CD4-positive, alpha-beta memory T cell (primary cell): ENCODE measurements at places on chromosomes 3 and 15. TPM values are rescaled to one million over a fixed set of nuclear protein-coding genes. Genes with fewer than 3 reads are reported as not detected.

The SLCO3A1 gene
- total RNA-seq, result 30.9 TPM

The GNAT1 gene
- total RNA-seq, result not detected

DNA sequence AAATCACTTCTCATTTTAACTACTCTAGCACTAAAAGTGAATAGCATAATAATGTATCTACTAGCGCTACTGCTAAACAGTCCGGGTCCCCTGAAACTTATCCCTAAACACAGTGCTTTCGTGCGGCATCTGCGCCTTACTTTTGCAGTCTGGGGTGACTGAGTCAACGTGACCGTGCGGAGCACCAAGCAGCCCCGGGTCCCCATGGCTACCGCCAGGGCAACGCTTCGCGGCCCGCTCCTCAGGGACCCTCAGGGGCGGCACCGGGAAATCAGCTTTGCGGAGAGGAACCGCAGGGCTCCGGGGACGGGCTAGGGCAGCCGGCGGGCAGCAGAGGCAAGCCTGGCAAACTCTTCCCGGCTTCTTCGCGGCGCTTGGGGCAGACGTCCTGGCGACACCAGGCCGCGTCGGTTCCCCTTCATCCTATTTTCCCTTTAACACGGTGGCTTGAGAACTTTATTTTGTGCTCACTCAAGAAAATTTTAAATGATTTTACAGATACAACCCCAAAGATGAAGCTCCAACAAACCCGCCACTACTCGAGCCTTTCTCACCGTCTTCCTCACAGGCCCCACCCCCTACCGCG, 757 bp upstream of the DIPK2A start:
- no peaks in the 10 kb centered on the region for H3K27me3 ChIP-seq
- peak; percentile 35 for DNase-seq
- peak overlapping the region; percentile 64 for H3K27ac ChIP-seq
- H3K4me3 ChIP-seq, result peak overlapping the region; percentile 99
- H3K4me1 ChIP-seq, result peaks cover 32% of the 10 kb centered on the region

DNA sequence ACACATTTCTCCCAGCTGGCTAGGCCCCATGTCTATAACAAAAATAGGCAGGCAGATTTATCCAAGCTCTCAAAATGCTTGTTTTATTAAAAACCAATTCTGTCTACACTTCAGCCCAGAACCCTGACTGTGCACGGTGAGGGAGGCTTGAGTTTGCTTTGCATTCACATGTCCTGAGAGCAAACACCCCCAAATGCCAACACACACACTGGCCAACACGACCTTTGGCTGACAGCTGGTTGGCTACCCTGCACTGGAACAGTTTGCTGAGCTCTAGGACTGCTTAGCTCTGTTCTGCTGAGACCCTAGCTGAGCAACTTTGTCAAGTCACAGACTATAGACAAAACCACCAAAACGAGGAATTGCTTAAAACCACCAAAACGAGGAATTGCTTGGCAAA, 3.6 kb downstream of the STIMATE start:
- peak overlapping the region; percentile 31 for H3K4me3 ChIP-seq
- H3K27ac ChIP-seq, result peak overlapping the region; percentile 62
- DNase-seq, result no peak
- peaks cover 70% of the 10 kb centered on the region for H3K4me1 ChIP-seq

DNA sequence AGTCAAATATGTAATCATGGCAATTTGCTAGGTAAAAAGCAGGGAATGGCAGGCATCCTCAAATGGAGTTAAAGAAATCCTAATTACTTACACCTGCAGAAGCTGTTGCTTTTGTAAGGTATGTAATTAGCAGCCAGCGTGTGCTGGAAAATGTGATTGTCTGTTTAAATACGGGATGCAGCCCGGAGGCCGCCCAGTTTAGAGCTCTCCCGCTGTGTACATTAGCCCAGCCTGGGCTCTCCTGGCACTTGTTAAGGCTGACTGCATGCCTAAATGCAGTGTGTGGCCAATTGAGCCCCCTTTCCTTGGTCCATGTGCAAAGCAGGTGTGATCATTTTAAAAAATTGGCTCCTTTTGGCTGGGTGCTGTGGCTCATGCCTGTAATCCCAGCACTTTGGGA, 9.0 kb downstream of the DPH3 start:
- no peak for DNase-seq
- peaks cover 12% of the 10 kb centered on the region for H3K36me3 ChIP-seq
- H3K4me1 ChIP-seq, result peaks cover 3% of the 10 kb centered on the region

GRCh38 chr3:102400142-102400541, 34.7 kb upstream of the ZPLD1 start:
- no peaks in the 10 kb centered on the region for H3K4me1 ChIP-seq
- no peaks in the 10 kb centered on the region for H3K27me3 ChIP-seq
- no peaks in the 10 kb centered on the region for H3K36me3 ChIP-seq
- no peak overlapping the region for H3K27ac ChIP-seq
- DNase-seq, result no peak
- no peak overlapping the region for H3K4me3 ChIP-seq

DNA sequence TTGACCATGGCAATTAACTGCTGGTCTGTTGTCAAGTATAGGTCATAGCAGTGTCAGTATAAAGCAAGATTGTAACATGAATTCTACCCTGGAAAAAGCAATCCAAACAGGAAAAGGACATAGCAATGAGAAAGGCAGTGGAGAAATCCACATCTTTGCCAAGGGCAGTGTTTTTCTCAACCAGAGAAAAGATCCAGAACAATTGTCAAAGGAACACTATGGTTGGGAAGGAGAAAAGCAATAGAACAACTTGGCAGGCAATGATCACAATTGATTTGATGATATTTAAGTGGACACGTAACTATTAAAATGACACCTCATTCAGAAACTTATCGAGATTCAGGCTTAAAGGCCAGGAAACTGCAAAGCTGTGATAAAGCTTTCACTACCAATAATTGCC, 271.1 kb downstream of the DIPK2A start:
- H3K36me3 ChIP-seq, result no peaks in the 10 kb centered on the region
- H3K27ac ChIP-seq, result no peak overlapping the region
- DNase-seq, result no peak
- no peak overlapping the region for H3K4me3 ChIP-seq
- H3K4me1 ChIP-seq, result no peaks in the 10 kb centered on the region

GRCh38 chr15:60460931-60461330, 18.0 kb downstream of the ICE2 start:
- no peak overlapping the region for H3K27ac ChIP-seq
- H3K4me1 ChIP-seq, result no peaks in the 10 kb centered on the region
- H3K36me3 ChIP-seq, result peaks cover 12% of the 10 kb centered on the region
- H3K27me3 ChIP-seq, result no peaks in the 10 kb centered on the region

The TAGLN3 gene
- not detected for total RNA-seq

DNA sequence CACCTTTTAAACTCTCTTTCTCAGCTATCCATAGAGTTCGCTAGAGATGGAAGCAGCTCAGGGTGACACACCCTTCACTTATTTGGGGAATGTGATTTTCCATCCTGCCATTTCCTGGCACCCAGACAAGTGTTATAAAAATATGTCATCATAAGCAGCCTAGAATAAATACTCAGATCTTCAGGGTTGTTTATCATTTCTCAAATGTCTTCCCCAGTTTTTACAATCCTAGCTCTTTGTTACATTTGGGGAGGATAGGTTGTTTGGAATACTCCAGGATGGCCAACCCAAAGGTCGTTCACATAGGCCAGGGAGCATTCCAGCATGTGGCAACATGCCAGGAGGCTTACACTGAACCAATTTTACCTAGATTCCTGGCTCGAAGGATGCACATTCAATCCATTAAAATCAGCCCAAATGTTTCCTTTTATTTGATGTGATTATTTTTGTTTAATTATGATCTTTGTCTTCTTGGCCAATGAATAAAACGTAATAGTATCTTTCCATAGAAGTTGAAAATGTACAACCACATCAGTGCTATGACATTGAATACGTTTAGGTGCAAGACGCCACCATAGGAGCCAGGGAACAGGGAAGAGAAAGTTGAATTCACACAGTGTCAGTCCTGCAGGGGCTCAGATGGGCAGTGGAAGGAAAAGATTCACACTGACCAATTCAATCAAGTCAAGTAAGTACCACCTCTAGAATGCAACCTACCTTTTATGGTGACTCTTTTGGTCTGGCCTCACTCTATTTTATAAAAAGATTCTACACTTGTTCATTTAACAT, 537.7 kb upstream of the MDFIC2 start:
- no peaks in the 10 kb centered on the region for H3K36me3 ChIP-seq
- H3K27ac ChIP-seq, result no peak overlapping the region
- H3K4me3 ChIP-seq, result no peak overlapping the region
- no peaks in the 10 kb centered on the region for H3K4me1 ChIP-seq
- no peaks in the 10 kb centered on the region for H3K27me3 ChIP-seq
- DNase-seq, result no peak

The HGD gene
- 3.0 TPM for total RNA-seq

The VEPH1 gene
- not detected for total RNA-seq

- no peak overlapping the region for H3K27ac ChIP-seq
- H3K27me3 ChIP-seq, result no peaks in the 10 kb centered on the region
- H3K36me3 ChIP-seq, result no peaks in the 10 kb centered on the region
- H3K4me3 ChIP-seq, result no peak overlapping the region
- peaks cover 80% of the 10 kb centered on the region for H3K4me1 ChIP-seq
Observed at GRCh38 chr3:150414258-150414657, 6.2 kb downstream of the TSC22D2 start.

The CLSTN2 gene
- not detected for total RNA-seq

DNA sequence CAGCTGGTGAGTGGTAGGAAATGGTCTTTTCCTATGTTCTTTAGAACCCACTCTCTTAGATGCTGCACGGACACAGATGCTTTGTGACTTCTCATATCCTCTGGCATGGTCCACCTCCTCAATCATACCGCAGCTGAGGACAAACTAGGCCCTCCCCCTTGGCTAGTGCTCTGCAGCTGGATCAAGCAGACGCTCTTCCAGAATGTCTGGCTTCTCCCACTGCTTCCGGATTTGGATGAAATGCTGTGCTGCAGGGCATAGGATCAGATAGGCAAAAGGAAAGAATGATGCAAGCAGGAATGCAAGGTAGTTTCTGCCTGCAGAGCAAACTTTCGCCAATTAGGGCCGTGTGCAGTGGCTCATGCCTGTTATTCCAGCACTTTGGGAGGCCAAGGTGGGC, 75.7 kb upstream of the SLC4A7 start:
- no peak overlapping the region for H3K27ac ChIP-seq
- no peak overlapping the region for H3K4me3 ChIP-seq
- no peaks in the 10 kb centered on the region for H3K36me3 ChIP-seq
- H3K4me1 ChIP-seq, result no peaks in the 10 kb centered on the region
- DNase-seq, result no peak

The NLGN1 gene
- total RNA-seq, result not detected

The MINDY4B gene
- not detected for total RNA-seq

- no peaks in the 10 kb centered on the region for H3K36me3 ChIP-seq
- no peak overlapping the region for H3K4me3 ChIP-seq
- no peaks in the 10 kb centered on the region for H3K27me3 ChIP-seq
Observed at GRCh38 chr3:34881026-34881425, 758.3 kb upstream of the ARPP21 start.

GRCh38 chr3:112973325-112974177, 1.4 kb downstream of the CD200R1 start:
- H3K4me3 ChIP-seq, result peak overlapping the region; percentile 64
- H3K4me1 ChIP-seq, result peaks cover 65% of the 10 kb centered on the region
- peak overlapping the region; percentile 65 for H3K27ac ChIP-seq
- H3K27me3 ChIP-seq, result no peaks in the 10 kb centered on the region

The UBAP1L gene
- total RNA-seq, result 15.2 TPM

- no peak overlapping the region for H3K27ac ChIP-seq
- H3K27me3 ChIP-seq, result no peaks in the 10 kb centered on the region
- H3K4me3 ChIP-seq, result no peak overlapping the region
- H3K36me3 ChIP-seq, result no peaks in the 10 kb centered on the region
- H3K4me1 ChIP-seq, result no peaks in the 10 kb centered on the region
- DNase-seq, result no peak
Observed at GRCh38 chr15:61084944-61085367, 144.1 kb downstream of the RORA start.

The ITIH3 gene
- not detected for total RNA-seq

- DNase-seq, result no peak
- no peak overlapping the region for H3K4me3 ChIP-seq
- H3K36me3 ChIP-seq, result no peaks in the 10 kb centered on the region
Observed at GRCh38 chr3:134057654-134058110, 28.0 kb upstream of the SLCO2A1 start.

- H3K27ac ChIP-seq, result no peak overlapping the region
- H3K36me3 ChIP-seq, result no peaks in the 10 kb centered on the region
- H3K27me3 ChIP-seq, result no peaks in the 10 kb centered on the region
- H3K4me3 ChIP-seq, result no peak overlapping the region
- DNase-seq, result no peak
- no peaks in the 10 kb centered on the region for H3K4me1 ChIP-seq
Observed at GRCh38 chr15:96150254-96150653, 180.2 kb upstream of the NR2F2 start.

DNA sequence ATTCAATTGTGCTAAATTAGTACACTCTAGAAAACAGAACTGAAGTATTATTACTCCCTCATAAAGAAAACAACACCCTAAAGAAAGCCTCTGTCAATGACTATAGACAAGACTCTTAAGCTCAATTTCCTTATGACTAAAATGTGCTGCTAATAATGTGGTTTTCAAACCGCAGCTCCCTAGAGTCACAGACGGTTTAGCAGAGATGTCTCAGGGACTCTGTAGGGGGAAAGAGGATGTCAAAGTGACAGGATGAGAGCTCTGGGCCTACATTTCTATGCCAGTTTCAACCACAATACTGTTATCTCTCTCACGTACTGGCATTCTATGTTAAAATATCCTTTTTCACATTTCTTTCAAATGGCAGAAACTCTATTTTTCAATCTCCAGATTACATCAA, 37.6 kb upstream of the WDR49 start:
- H3K4me3 ChIP-seq, result no peak overlapping the region
- H3K27ac ChIP-seq, result no peak overlapping the region
- peak; percentile 68 for DNase-seq
- peaks cover 25% of the 10 kb centered on the region for H3K36me3 ChIP-seq
- peaks cover 16% of the 10 kb centered on the region for H3K4me1 ChIP-seq

DNA sequence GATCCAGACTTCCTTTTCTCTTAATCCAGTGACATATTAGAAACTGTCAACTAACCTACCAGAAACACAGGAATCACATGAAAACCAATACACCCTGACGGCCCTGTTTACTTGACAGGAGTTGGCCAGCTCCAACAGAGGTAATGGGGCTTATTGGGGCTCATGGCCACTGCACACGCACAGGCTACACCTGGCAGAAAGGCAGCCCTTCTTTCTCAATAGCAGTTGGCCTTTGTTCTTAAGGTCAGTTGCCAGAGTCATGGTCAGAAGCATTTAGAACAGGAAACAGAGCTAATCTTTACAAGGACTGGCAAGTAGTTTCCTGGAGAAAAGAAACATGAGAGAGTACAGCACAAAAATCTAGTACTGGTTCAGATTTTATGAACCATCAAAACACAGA, 181.8 kb downstream of the MAGI1 start:
- no peak for DNase-seq
- H3K4me1 ChIP-seq, result no peaks in the 10 kb centered on the region
- no peak overlapping the region for H3K27ac ChIP-seq
- H3K27me3 ChIP-seq, result no peaks in the 10 kb centered on the region
- no peaks in the 10 kb centered on the region for H3K36me3 ChIP-seq
- H3K4me3 ChIP-seq, result no peak overlapping the region

GRCh38 chr3:194687638-194688199, 2.0 kb downstream of the FAM43A start:
- H3K36me3 ChIP-seq, result no peaks in the 10 kb centered on the region
- peak overlapping the region; percentile 44 for H3K27ac ChIP-seq
- no peaks in the 10 kb centered on the region for H3K27me3 ChIP-seq

The ATP13A3 gene
- total RNA-seq, result 57.6 TPM
